Activated T-helper 1 cell treated with Interleukin-2 at 50 U/mL for 16 hours (primary cell): ENCODE measurements at places on chromosomes 1 and 21.

DNA sequence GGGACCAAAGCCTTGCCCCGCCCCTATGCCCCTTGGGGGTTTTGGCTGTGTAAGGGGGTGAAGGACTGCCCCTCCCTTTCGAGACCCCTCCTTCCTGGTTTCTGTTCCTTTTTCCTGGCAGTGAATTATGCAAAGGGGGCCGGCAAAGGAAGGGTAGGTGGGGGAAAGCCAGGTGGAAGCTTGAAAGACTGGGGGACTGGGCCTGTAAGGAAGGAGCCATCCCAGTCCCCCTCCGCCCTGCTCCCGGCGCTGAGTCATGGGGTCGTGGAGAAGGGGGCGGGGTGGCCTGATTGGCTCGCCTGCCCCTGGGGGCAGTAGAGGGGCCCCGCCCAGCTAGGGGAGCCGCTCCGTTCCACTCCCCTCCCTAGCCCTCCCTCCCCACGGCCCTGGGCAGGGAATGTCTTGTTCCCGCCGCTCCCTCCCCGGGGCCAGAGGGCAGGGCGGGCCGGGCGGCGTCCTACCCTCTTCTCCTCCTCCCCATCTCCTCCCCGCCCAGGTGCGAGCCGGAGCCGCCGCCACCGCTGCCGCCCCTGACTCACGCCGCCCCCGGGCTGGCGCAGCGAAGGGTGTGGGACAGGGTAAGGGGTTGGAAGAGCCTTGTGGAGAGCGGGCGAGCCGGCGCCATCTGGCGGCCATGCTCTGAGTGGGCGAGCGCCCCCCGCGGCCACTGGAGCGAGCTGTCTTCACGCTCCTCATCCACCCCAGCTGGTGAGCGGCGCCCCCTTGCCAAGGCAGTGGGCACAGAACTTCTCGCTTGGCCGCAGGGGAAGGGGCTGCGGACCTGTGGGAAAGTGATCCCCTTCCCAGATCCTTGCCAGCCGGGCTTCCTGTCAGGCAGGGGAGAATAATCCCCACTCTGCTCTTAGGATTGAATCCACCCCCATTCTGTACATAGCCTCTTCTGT, 14.7 kb downstream of the ZBTB7B start:
- peak; percentile 86 for DNase-seq

DNA sequence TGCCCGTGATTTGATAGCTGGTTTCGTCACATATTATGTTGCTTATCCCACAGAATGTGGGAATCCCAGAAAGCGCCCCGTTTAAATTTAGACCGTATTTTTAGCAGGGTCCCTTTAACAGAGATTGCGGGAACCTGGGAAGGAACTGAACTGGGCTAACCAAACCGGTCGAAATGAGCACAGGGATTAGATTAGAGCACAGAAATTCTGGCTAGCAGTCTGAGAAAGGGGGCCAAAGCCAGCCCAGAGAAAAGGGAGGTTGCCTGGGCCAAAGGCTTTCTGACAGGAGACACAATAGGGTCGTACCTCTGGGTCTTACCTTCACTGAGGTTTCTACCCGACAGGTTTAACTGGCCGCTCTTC, 327 bp downstream of the LRRC40 start:
- DNase-seq = no peak

DNA sequence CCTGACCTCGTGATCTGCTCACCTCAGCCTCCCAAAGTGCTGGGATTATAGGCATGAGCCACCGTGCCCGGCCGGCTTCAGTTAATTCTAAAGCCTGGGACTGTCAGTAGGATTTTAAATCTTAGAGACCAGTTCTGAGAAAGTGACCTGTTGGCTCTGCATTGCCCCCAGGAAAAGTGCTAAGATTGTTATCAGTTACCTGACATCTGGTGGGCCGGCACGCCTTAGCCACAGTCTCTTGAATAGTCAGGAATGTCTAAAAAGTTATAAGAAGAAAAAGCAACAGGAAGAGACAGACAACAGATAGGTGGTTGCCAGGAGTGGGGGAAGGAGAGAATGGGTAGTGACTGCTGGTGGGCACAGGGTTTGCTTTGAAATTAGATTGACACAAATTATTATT, 35.1 kb downstream of the RABGAP1L start:
- no peak for DNase-seq

DNA sequence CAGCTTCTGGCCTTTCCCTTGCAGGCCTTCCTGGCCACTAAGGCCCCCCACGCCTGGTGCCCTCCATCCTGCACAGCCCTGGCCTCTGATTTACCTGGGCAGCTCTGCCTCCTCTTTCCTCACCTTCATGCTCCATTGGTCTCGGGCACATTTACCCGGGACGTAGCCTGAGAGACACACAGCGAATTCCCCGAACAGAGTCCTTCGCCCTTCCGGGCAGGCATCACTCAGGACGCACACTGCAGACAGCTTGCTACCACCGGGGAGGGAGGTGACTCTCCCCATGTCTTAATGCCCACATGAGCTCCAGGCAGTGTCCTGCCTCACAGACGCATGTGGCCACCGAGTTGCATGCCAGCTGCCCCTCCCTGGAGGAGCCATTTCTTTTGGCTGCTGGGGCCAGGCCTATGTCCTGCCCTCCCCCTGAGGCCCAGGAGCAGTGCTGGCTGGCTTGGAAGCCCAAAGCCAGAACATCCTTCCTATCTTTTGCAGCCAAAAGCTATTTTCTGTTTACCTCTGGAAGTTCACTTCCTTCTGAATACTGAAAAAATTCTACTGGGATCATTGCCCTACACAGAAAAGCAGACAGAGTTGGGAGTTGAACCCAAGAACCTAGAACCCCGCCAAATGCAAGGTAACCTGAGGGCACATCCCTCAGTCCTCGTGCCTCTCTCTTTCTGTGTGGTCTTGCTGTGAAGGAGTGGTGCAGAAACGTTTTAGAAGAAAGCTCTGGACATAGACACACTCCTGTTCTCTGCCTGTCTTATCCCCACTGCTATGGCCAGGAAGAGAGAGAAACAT, 209.5 kb downstream of the TOMM20 start:
- DNase-seq = no peak

DNA sequence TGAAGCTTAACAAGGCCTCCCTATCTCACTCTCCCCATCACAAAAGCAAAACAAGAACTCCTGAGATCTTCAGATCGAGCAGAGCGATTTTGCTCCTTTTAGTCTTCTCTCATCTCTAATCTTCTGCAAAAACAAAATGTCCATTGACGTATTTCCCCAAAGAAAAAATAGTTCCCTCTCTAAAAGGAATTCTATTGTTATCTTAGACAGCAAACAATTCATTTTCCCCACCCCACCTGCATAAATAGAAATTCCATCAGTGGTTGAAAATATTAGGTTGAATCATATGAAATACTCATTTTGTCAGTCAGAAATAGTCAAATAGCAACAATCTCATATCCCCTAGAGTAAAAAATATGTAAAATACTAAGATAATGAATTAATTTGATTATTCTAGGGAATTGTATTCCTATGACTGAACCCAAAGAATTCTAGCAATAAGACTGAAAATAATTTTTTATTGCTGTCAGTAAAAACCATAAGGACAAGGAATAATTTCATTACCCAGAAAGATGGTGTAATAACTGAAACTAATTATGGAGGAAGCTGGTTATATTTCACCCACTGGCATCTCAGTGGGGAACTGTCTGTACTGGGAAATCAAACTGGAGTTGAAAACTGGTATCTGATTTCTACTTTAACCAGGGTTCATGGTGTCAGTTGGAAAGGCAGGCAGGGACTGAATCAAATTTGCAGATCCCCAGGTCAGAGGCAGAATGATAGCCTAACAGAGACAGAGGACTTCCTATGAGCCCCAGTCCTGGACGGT, 51.3 kb downstream of the RHOU start:
- no peak for DNase-seq

GRCh38 chr1:42957880-42958487, 684 bp downstream of the SLC2A1 start:
- peak; percentile 57 for DNase-seq

GRCh38 chr1:31570228-31570627, 6.1 kb upstream of the TINAGL1 start:
- no peak for DNase-seq

DNA sequence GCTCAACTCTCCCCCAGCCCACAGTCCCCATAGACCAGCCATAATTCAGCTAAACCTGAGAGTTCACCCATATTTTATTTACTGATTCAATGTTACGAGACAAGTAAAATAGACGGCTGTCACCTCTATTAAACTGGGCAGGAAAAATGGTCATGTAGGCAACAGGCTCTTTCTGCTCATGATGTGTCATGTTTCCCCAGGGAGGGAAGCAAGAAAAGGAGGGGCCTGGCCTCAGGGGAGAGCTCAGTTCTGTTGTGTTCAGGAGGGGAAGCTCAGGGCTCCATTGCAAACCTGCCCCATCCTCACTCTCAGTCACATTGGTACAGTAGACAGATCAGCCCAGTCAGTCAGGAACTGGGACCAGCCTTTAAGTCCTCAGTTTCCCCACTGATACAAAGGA, 12.8 kb downstream of the GRIK3 start:
- no peak for DNase-seq
